ENCODE measurements at places on chromosomes 16 and 17.

DNA sequence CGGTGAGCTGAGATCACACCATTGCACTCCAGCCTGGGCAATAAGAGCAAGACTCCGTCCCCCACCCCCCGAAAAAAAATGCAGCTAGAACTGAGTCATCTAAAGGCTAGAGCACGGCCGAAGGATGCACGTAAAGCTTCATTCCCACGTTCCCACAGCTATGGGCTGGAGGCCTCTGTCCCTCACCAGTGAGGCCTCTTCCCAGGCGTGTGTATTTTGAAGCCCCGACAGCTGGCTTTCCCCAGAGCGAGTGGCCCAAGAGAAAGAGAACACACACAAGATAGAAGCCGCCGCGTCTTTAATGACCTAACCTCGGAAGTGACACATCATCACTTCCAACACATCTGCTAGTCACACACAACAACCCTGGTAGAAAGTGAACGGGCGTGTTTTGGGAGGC lies 6.6 kb upstream of the KCTD5 start:
- H3K27me3 ChIP-seq, result no peaks in the 10 kb centered on the region
- DNase-seq, result no peak
- H3K4me1 ChIP-seq, result peaks cover 13% of the 10 kb centered on the region
- no peak overlapping the region for H3K4me3 ChIP-seq
- no peak overlapping the region for H3K27ac ChIP-seq

GRCh38 chr17:72592242-72592966 lies 471.6 kb downstream of the SOX9 start:
- peak overlapping the region; percentile 86 for H3K4me3 ChIP-seq
- H3K36me3 ChIP-seq, result no peaks in the 10 kb centered on the region
- H3K4me1 ChIP-seq, result peaks cover 19% of the 10 kb centered on the region
- H3K27me3 ChIP-seq, result no peaks in the 10 kb centered on the region

- H3K4me1 ChIP-seq, result peaks cover 34% of the 10 kb centered on the region
- peaks cover 10% of the 10 kb centered on the region for H3K36me3 ChIP-seq
- no peak for DNase-seq
- no peak overlapping the region for H3K27ac ChIP-seq
Observed at GRCh38 chr17:47843391-47843730, 2.3 kb upstream of the SCRN2 start.

DNA sequence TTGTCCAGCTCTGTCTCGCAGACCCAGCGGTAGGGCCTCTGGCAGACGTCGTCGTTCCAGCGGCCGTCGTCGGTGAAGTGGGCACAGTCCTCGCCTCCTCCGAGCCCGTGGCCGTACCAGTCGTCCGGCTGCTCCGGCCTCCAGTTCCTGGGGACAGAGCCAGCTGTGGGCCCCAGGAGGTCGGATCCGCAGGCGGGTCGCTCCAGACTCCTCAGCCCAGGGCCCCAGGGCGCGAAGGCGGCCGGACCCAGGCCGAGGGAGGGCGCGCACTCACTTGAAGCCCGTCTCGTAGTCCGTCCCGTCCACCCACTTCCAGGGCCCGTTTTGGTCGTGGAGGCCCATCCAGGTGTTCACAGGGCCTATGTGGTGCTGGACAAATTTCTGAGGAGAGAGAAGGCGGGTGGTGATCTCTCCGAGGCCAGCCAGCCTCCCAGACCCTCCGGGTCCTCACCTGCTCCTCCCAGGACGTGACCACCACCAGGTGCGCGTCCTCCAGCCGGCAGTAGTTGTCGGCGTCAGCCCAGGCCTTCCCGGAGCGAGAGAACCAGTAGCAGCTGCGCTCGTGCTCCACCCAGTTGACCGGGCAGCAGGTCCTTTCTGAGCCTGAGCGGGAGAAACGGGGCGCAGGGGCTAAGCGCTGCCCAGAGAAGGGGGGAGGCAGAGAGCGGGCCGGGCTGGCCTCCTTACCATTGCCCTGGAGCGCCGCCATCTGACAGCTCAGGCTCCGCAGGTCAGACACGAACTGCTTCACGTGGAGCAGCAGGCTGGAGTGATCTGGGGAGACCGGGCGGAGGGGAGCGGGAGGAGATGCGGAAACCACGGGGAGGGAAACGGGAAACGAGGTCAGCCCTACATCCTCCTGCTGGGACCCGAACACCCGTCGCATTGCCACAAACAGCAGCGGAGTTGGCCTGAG lies 5.2 kb downstream of the ASGR1 start:
- H3K36me3 ChIP-seq, result no peaks in the 10 kb centered on the region
- peaks cover 19% of the 10 kb centered on the region for H3K27me3 ChIP-seq
- DNase-seq, result no peak
- H3K27ac ChIP-seq, result no peak overlapping the region
- H3K4me3 ChIP-seq, result no peak overlapping the region
- peaks cover 7% of the 10 kb centered on the region for H3K4me1 ChIP-seq

DNA sequence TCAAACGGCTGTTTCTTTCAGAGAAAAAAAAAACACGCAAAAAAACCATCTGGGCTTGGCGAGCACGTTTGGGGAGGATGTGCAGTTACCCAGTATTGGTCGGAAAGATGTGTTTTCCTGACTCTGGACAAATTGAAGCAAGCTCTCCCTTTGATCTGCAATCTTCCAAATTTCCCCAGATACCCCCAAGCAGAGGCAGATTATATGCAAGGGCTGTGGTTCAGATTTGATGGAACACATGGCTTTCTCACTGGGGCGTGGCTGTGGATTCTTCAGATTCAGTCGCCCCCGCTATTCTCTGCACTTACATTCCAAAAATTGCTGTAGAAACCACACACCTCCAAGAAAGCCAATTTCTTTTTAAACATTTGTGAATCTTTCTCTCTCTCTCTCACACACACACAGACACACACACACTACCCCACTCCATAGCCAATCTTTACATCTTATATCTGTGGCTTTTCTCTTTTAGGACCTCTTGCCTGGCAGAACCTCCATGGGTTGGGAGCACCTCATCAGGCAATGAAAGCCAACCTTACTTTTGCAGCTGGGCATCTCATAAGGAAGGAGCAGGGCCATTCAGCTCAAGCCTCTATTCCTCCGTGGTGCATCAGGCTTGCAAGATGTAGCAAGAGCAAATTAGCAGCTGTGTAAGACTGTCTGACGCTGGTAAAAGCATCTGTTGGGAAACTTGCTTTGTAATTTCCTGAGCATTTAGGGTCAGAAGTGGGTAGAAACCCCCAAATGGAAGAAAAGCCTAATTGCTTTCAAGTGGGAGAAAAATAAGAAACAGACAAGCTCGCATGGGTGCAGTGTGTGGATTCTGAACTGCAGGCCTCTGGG lies 103.9 kb upstream of the FAM20A start:
- no peaks in the 10 kb centered on the region for H3K27me3 ChIP-seq
- no peak overlapping the region for H3K27ac ChIP-seq
- no peaks in the 10 kb centered on the region for H3K36me3 ChIP-seq
- H3K4me3 ChIP-seq, result no peak overlapping the region
- DNase-seq, result no peak

DNA sequence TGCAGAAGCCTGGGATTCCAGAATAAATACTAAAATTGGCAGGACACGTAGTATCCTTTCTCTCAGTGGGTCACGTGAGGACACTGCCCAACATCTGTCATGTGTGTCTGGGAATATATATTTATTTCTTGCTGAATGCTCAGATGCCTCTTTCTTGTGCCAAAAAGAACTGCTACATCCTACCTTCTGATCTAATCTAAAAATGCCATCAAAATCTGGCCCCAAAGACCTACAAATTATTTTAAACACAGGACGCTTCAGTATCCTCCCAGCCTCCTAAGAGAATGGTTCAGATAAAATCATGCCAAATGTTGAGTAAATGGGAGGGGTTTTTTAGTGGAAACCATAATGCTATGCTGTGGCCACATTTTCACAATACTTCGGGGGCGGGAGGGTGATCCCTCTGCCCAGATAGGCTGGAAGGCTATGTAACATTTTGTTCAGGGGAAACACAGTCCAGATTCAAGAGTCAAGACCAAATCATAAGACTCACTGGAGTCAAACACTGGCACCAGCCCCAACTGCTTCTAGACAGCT lies 22.9 kb upstream of the CORO6 start:
- H3K36me3 ChIP-seq, result no peaks in the 10 kb centered on the region
- H3K27me3 ChIP-seq, result no peaks in the 10 kb centered on the region
- no peak overlapping the region for H3K4me3 ChIP-seq
- H3K27ac ChIP-seq, result no peak overlapping the region

DNA sequence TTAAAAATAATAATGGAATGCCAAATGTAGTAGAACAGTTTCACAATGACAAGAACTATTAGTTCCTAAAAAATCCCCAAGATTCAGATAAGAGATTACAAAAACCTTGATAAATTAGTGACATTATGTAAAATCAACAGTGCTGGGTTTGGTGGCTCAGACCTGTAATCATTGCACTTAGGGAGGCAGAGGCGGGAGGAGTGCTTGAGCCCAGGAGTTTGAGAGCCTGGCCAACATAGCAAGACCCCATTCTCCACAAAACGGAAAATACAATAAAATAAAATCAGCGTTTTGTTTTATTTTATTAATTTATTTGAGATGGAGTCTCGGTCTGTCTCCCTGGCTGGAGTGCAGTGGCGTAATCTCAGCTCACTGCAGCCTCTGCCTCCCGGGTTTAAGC lies 4.1 kb downstream of the CARD14 start:
- H3K4me1 ChIP-seq, result peaks cover 14% of the 10 kb centered on the region
- no peak overlapping the region for H3K4me3 ChIP-seq
- H3K36me3 ChIP-seq, result no peaks in the 10 kb centered on the region
- DNase-seq, result no peak
- H3K27ac ChIP-seq, result no peak overlapping the region
- peaks cover 6% of the 10 kb centered on the region for H3K27me3 ChIP-seq

- no peaks in the 10 kb centered on the region for H3K36me3 ChIP-seq
- no peaks in the 10 kb centered on the region for H3K27me3 ChIP-seq
- no peak overlapping the region for H3K4me3 ChIP-seq
- no peak for DNase-seq
- no peak overlapping the region for H3K27ac ChIP-seq
Observed at GRCh38 chr17:13575922-13576419, 25.8 kb downstream of the HS3ST3A1 start.

GRCh38 chr17:66957951-66958579 lies 6.4 kb upstream of the CACNG4 start:
- peaks cover 9% of the 10 kb centered on the region for H3K27me3 ChIP-seq
- no peaks in the 10 kb centered on the region for H3K36me3 ChIP-seq
- DNase-seq, result no peak
- H3K27ac ChIP-seq, result no peak overlapping the region

GRCh38 chr16:89139907-89140361 lies 31.6 kb upstream of the CDH15 start:
- no peaks in the 10 kb centered on the region for H3K27me3 ChIP-seq
- DNase-seq, result no peak
- H3K4me3 ChIP-seq, result no peak overlapping the region
- no peak overlapping the region for H3K27ac ChIP-seq
- H3K36me3 ChIP-seq, result no peaks in the 10 kb centered on the region

- H3K36me3 ChIP-seq, result peaks cover 43% of the 10 kb centered on the region
- no peak overlapping the region for H3K27ac ChIP-seq
- DNase-seq, result no peak
- no peak overlapping the region for H3K4me3 ChIP-seq
- no peaks in the 10 kb centered on the region for H3K27me3 ChIP-seq
- H3K4me1 ChIP-seq, result no peaks in the 10 kb centered on the region
Observed at GRCh38 chr17:76038050-76038449, 10.9 kb upstream of the EVPL start.

- H3K27ac ChIP-seq, result no peak overlapping the region
- H3K4me3 ChIP-seq, result no peak overlapping the region
Observed at GRCh38 chr16:49608779-49609178, 235.2 kb downstream of the C16orf78 start.

DNA sequence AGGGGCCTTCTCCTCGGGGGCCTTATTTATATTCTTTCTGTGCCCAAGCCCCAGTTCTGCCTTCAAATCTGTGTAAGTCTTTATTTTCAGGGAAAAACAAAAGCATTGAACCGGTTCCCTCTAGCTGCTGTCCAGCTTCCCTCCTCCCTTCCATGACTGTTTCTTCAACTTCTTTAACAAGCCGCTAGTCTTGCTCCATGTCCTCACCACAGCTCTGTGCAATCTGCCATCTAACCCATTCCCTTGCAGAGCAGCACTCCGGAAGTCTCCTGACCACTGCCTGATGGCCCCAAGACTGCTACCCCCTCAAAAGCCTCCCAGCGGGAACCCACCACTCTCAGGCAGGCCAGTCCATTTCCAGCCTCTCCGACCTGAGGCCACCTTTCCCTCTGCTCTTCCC lies 16.9 kb downstream of the EMC8 start:
- no peaks in the 10 kb centered on the region for H3K27me3 ChIP-seq
- peaks cover 10% of the 10 kb centered on the region for H3K4me1 ChIP-seq
- H3K27ac ChIP-seq, result no peak overlapping the region
- H3K4me3 ChIP-seq, result no peak overlapping the region
- peaks cover 49% of the 10 kb centered on the region for H3K36me3 ChIP-seq
- no peak for DNase-seq

- no peak overlapping the region for H3K4me3 ChIP-seq
- no peaks in the 10 kb centered on the region for H3K4me1 ChIP-seq
- no peak overlapping the region for H3K27ac ChIP-seq
- H3K36me3 ChIP-seq, result no peaks in the 10 kb centered on the region
- no peaks in the 10 kb centered on the region for H3K27me3 ChIP-seq
Observed at GRCh38 chr16:53511403-53512280, 8.6 kb upstream of the AKTIP start.

DNA sequence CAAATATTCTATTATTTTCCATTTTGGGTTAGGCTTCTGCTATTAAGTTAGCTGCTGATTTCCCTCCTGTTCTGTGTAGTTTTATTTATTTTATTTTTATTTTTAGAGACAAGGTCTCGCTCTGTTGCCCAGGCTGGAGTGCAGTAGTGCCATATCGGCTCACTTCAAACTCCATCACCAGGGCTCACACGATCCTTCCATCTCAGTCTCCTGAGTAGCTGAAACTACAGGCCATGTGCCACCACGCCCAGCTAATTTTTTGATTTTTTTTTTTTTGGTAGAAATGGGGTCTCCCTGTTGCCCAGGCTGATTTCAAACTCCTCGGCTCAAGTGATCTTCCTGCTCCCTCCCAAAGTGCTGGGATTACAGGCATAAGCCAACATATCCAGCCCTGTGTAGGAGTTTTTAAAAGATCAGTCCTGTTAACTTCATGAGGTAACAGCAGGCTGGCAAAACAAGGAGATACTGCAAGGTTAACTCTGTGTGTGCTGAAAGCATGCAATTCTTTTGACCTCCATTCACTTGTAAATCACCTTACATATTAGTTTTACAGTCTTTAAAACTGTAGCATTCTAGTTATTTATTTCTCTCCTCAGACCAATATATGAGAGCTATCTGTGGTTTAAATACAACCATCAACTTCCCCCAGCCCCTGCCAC lies 63.2 kb downstream of the SSH2 start:
- H3K27ac ChIP-seq, result no peak overlapping the region
- no peak overlapping the region for H3K4me3 ChIP-seq
- DNase-seq, result no peak
- H3K27me3 ChIP-seq, result no peaks in the 10 kb centered on the region
- H3K4me1 ChIP-seq, result peaks cover 12% of the 10 kb centered on the region

GRCh38 chr17:82334204-82334621 lies 647 bp upstream of the SECTM1 start:
- H3K27ac ChIP-seq, result no peak overlapping the region
- peaks cover 53% of the 10 kb centered on the region for H3K4me1 ChIP-seq
- H3K36me3 ChIP-seq, result no peaks in the 10 kb centered on the region
- peaks cover 23% of the 10 kb centered on the region for H3K27me3 ChIP-seq
- DNase-seq, result no peak
